ENCODE measurements at places on chromosomes 2 and 18.

DNA sequence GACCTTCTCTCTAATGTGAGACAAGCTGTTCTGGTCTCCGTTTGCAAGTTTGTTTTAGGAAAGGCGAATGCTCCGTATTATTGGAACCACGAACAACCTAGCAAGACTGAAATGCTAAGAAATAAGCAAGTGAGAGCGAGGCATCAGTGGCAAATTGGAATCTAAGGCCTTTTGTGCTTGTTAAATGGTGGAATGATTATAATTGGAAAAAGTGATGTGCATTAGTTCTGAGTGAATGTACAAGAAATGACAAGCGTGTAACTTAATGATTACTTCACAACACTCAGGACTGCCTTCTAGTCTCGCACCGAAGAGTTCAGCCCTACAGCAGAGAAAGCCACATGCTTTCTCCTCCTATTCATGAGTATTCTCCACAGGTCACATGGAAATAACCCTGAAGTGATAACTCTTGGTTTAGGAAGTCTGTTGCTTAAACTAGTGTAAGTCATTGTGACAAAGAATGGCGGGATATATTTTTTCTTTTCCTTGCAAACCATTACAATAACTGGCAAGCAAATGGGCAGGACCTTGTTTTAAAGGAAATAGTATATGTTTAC is 392.2 kb upstream of the FIGN start:
- DNase-seq: no peak

- DNase-seq: no peak
Observed at GRCh38 chr2:232073026-232073425, 111.5 kb downstream of the DIS3L2 start.

DNA sequence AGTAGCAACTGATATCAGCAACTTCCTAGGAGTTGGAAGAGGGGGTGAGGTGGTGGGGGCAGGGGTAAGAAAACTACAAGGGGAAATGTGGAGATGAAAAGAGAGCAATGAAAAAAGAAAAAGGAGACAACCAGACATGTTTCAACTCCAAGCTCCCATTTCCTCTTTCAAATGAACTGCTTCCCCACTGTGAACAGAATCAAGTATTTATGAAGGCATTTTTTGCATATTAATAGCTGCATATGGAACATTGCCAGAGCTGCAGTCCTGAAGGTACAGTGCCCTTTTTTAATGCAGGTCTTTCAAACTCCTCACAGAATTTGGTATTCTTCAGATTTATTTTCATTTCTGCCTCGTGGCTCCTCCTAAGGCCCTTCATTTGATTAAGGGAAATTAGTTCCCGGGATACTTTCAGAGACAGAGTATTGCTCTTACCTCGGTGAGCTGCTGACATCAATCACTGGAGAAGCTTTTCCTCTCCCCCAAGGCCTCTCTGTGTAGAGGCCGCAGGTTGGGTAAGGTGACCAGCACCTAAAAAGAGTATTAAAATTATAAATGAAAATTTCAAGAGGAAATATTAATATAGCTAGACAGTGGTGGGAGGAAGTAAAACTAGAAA is 68.4 kb downstream of the KIAA2012 start:
- no peak for DNase-seq

DNA sequence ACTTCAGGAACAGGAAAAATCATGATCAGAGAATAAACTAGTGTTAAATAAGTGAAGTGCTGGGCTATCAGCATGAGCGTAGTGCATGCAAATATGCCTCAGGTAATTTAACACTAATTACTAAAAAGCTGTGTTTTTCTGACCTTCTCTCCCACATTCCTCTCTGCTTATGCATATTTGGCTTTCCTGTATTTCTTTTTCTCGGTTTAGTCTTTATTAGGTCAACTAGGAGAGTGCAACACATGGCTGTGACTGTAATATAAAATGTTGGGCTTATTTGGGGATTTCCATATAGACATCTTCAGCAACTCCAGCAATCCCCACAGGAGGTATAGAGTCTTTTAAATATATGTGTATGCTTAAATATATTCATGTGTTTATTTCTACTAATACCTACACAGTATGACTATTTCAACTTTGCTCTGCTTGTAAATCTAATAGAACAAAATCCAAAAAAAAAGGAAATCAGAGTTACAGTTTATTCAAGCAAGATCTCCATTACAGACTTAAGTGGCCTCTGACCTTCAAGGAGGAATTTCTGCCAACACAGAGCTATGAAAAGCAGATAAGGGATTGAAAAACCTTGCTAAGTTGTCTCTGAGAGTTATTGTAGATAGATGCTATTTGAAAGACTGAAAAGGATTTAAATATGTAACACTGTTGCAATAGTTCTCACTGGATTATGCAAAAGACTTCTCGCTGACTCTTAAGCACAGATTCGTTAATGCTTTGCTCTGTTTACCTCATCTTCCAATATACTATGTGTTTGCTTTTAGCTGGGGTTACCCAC is 359.5 kb upstream of the RGPD4 start:
- DNase-seq: no peak

- no peak for DNase-seq
Observed at GRCh38 chr2:217797661-217798069, 205.1 kb downstream of the TNS1 start.

DNA sequence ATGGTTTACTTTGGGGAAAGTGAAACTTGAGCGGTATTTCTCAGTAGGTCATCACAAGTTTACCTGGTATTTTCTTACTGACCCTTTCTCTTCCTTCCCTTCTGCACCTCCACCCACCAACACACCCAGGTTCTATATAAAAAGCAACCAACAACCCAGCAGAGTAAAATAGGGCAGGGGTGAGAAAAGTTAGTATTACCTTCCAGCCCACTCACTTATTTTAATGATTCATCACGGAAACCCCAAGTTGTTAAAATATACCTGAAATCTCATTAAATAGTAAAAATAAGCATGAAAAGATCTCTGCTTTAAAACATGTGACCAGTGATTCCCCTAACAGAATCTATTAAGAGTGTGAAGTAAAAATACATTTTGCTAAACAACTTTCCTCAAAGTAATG is 306.1 kb downstream of the ZEB2 start:
- DNase-seq: no peak

GRCh38 chr2:137689549-137689948 is 274.7 kb upstream of the HNMT start:
- no peak for DNase-seq

DNA sequence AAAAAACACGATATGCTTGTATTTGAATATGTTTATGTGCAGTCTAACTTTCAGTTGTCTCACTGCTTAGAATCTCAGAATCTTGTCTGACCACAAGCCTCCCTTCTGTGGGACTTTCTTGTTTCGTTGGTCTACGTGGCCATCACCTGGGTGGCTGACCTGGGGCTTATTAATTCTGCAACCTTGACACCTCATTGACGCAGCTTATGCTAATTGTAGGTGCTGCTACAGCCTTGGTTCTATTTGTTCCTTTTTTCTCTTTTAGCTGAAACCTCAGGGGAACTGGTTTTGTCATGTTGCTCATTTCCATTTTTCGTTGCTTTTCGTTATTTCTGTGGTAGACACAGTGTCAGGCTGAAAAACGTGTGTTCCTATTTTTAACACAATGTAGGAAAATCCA is 273.7 kb downstream of the SLC4A3 start:
- DNase-seq: no peak

DNA sequence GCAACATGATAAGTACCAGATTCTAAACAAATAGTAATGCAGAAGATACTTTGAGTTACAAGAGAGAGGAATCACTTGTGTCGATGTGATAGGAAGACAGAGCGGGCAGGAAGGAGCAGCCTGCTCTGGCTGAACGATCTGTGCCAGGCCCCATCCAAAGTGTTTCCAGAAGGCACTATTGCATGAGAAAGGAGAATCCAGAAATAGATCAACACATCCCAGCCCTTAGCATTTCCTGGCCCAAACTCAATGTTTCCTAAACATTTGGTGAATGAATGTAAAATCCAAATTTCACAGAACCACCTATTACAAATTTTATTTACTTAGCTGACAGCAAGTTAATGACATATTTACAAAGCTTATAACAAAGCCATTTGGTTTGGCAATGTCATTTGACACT is 257.2 kb downstream of the TXNL1 start:
- DNase-seq: no peak

DNA sequence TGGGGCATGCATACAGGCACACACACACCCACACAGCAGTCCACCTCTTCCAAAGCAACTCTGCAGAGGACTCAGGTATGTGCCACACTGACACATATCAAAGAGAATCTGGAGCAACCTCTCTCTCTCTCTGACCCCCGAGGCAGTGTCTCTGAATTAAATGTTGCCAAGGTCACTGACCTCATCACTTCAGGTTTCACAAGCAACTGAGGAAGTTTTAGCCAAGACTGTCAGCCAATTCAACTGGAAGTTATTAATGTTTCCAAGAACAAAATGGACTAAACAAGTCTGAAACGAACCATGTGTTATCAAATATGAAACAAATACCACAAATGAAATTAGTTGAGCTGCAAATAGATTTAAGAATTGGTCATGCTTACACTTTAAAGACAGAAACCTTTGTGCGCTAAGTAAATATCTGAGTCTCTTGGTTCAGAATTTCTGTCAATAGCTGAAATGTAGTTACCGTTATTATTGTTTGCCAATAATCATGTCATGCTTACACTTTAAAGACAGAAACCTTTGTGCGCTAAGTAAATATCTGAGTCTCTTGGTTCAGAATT is 86.1 kb downstream of the SLC25A12 start:
- DNase-seq: no peak

All from SIG-M5 (cell line).